Central memory CD8-positive, alpha-beta T cell (primary cell): ENCODE measurements at places on chromosomes 5 and 9.

GRCh38 chr5:109351988-109352864 is 57.5 kb downstream of the PJA2 start:
- DNase-seq, result no peak

DNA sequence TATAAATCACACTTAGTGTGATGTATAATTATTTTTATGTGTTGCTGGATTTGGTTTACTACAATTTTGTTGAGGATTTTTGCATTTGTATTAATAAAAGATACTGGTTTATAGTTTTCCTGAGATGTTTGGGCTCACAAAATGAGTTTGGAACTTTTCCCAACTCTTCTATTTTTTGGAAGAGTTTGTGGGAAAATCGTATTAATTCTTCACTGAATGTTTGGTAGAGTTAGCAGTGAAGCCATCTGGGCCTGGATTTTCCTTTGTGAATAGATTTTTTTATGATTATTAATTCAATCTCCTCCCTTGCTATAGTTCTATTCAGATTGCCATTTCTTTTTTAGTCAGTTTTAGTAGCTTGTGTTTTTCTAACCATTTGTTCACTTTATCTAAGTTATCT is 201.7 kb upstream of the NFIL3 start:
- no peak for DNase-seq

DNA sequence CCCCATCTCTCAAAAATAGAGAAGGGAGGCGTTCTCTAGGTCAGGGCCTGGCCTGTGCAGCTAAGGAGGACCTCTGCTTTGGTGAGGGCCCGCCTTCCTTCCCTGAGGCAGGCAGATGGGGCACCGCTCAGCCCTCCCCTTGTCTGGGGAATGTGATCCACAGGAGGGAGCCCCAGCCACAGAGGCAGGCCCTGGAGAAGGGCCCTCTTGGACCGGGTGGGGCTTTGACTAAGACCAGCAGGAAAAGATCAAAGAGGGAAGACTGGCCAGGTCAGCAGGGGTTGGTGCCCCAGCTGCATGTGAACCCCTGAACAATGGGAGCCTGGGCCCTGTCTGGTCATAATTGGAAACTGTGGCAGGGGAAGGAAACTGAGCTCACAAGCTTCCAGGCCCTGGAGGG is 21.9 kb downstream of the PTPA start:
- no peak for DNase-seq

GRCh38 chr5:174535669-174536068 is 188.7 kb upstream of the MSX2 start:
- DNase-seq, result no peak

DNA sequence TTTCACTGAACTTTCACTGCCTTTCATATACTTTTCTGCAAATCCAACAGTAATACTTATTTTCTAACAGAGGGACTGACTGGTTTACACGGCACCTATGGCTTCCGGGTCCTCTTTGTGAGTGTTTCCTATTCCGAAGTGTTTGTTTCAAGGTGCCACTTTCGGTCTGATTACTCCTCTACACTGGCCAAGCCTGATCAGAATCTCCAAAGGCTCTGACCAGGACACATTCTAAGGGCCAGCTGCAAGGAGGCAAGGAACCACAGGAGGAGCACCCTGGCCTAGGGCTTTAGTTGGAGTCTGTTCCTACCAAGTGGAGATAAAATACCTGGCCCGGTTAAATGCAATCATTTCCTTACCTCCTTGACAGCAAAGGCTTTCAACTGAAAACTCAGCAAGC is 132.1 kb downstream of the GLIS3 start:
- no peak for DNase-seq

DNA sequence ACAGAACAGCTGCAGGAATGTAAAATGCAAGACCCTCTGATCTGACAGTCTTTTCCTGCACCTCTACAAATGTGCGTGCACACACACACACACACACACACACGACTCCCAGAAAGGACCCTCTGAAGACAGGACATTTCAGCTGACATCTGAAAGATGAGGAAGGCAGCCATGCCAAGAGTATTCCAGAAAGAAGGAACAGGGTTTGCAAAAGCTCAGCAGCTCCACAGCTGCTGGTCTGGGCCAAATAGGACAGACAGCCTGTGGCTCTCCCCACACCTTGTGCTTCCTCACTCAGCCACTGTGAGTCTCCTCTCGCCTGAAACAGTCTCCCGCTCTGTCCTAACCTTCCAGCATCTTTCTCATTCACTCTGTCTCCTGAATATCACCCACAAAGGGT is 189.0 kb downstream of the PALM2AKAP2 start:
- DNase-seq, result no peak

GRCh38 chr5:65395526-65396155 is 86.1 kb downstream of the ADAMTS6 start:
- DNase-seq, result no peak

DNA sequence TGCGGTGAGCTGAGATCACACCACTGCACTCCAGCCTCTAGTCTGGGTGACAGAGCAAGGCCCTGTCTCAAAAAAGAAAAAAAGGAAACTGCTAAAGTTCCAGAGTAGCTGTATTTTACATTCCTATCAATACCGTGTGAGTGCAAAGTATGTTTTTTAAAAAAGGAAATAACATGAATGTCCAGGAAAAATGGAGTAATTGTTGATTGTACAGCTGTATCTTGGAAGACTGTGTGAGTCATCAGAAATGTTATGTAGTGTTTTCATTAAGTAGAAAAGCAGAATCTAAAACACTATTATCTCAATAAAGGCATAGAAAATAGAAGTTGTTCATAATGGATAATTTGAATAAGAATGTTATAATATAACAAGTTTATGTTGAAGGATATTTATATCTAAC is 53.9 kb downstream of the ZCCHC7 start:
- DNase-seq, result no peak

DNA sequence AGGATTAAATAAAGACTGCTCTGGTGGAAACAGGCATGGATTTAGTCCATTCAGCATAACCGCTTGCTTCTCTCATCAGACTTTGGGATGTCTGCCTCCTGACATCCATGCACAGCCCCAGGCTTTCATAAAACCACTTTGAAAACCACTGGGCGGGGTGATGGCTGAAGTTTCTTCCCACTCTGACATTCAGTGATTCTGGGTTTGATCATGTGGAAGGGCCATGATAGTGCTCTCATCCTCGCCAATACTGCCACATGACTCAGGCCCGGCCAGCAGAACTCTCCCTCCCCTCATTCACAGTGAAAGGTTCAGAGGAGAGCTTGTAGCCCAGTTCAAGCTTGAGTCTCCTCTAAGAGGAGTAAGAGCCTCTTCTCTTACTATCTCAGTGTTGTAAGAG is 29.6 kb upstream of the GLRA1 start:
- no peak for DNase-seq

DNA sequence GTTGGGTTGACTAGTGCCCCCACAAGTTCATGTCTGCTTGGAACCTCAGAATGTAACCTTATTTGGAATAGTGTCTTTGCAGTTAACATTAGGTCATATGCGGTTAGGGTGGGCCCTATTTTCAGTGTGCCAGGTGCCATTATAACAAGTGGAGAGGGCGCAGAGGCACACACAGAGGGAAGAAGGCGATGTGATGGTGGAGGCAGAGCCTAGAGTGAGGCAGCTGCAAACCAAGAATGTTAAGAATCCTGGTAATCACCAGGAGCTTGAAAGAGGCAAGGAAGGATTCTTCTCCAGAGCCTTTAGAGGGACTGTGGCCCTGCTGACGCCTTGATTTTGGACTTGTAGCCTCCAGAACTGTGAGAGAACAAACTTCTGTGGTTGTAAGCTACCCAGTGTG is 10.9 kb downstream of the GPR107 start:
- no peak for DNase-seq

DNA sequence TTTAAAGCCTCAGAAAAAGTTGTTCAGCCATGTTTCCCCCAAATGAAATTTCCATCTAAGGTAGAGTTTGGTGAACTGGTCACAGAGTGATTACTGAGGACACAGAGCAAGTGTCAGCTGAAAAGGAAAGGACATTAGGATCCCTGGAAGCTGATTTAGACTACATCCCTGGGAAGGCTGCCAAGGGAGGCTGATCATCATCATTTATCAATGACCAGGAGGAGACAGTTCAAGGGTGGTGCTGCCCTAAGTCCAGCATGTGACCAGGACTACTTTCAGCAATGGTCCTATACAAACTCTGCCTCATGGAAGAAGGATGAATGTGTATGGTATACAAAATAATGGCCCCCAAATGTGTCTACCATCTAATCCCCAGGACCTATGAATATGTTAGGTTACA is 120.6 kb downstream of the PIK3R1 start:
- no peak for DNase-seq

DNA sequence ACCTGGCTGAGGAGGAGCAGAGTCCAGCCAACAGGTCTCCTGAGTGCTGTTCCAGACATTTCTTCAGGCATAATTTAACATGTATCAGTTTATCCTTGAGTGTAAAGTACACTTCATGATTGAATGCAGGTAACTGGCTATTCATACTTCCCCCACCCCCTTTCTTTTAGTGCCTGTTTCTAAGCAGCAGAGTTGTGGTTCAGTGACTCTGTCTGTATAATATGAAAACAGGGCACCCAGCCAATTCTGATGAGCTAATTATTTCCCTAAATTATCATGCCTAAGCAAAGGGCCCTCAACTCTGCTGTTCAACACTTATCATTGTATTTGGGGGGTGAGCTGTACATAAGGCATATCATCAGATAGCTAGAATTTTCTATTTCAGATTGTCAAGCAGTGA is 51.9 kb upstream of the ZSWIM6 start:
- no peak for DNase-seq

- DNase-seq, result no peak
Measured at GRCh38 chr5:180114304-180115003, 42.9 kb upstream of the RNF130 start.

DNA sequence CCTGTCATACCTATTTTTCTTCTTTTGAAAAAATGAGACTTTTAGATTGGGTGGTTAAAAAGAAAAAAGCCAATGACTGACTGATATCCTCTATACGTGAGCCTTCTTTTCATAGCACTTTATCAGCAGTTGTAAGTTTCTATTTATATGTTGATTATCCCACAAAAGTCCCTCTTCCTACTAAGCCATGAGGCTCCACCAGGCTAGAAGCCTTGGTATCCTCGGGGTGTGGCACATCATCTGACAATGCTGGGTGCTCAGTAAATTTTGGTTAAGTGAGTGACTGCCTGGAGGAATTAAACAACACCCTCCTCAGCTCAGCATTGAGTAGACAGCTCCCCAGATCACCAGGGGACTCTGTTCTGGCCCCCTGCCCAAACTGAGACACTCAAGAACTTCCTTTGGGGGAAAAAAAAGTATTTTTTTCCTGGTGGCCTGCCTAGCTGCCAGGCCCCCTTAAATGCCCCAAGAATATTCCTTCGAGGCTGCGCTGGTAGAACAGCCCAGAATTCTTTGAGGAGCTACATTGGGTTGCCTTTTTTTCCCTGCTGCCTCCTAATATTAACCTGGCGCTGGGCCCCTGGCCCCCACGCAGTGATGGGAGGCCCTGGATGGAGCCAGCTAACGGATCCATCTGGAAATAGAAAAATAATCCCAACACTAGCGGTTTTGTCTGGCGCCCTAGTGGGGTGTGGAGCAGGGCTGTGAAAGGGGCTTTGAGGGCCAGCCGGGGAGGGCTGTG is 23.4 kb upstream of the COL27A1 start:
- DNase-seq, result no peak

- no peak for DNase-seq
Measured at GRCh38 chr9:111726949-111727348, 65.5 kb downstream of the GNG10 start.

GRCh38 chr5:152676196-152676595 is 271.1 kb upstream of the NMUR2 start:
- DNase-seq, result no peak

- no peak for DNase-seq
Measured at GRCh38 chr5:7794823-7795222, 56.1 kb downstream of the CFAP90 start.

DNA sequence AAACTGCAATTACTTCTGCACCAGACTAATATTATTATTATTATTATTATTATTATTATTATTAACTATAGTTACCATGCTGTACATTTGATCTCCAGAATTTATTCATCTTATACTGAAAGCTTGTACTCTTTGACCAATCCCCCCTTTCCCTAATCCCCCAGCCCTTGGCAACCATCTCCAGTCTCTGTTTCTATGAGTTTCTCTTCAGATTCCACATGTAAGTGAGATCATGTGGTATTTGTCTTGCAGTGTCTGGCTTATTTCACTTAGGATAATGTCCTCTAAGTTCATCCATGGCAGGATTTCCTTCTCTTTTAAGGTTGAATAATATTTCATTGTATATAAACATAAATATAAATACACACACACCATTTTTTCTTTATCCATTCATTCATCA is 287.0 kb upstream of the DAB2 start:
- DNase-seq, result no peak

- no peak for DNase-seq
Measured at GRCh38 chr5:56026863-56027300, 32.1 kb upstream of the IL6ST start.
